ENCODE measurements at places on chromosomes 4 and X.

- no peak for DNase-seq
Observed at GRCh38 chr4:182801636-182802035, 115.5 kb downstream of the DCTD start.

DNA sequence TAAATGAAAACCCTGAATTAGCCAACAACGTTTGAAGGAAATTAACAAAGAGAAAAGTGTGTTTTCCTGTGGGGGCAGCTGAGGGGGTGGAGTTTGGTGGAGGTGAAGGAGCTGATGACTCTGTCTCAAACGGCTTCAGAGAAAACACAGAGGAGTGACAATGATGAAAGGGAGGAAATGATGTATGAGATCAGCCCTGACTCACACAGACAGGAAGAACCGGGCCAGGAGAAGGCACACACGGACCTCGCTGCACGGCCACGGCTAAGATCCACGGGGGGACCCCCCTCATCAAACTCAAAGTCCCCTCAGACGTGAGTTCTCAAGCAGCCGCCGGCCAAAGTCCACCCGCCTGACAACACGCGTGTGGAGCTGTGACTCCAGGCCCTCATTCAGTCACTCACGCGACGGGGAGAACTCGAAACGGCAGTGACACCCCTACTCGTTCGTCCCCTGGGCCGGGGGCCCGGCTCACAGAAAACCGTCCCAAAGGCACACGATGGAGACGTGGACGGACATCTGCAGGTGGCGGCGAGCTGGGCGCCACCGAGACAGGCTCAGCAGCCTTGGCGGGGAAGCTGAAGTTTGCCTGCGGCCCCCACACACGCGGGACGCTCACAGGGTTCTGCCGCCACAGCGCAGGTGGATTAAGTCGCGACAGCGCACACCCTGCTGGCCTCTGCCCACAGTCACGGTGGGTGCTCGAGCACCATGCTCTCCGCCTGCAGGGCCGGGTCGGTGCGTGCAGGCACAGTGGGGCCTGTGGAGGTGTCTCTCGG lies 28.8 kb downstream of the PPP2R3B start:
- DNase-seq, result no peak

- DNase-seq, result no peak
Observed at GRCh38 chrX:132636080-132636479, 147.2 kb upstream of the MBNL3 start.

GRCh38 chr4:4941751-4942150 lies 77.5 kb downstream of the CYTL1 start:
- no peak for DNase-seq

- no peak for DNase-seq
Observed at GRCh38 chr4:7929118-7929951, 10.3 kb downstream of the AFAP1 start.

GRCh38 chr4:110009550-110009949 lies 96.9 kb downstream of the EGF start:
- no peak for DNase-seq

DNA sequence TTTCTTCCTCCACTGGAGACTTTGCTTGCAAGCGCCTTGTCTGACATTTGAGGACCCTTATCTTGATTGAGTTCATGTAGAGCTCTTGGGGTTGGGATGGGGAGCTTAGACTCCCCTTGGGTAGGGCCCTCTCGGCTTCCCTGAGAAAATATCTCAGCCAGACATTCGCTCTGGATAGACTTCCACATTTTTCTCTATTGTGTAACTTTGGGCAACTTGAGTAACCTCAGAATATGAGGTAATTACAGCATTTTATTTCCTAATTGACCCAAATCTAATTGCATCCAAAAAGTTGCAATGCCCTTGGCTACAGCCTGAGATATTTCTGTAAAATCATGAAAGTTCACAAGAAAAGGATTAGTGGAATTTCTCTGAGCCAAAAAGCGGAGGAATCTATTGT lies 102.8 kb upstream of the MXRA5 start:
- no peak for DNase-seq

- DNase-seq, result no peak
Observed at GRCh38 chr4:70522626-70523025, 4.3 kb downstream of the AMTN start.

DNA sequence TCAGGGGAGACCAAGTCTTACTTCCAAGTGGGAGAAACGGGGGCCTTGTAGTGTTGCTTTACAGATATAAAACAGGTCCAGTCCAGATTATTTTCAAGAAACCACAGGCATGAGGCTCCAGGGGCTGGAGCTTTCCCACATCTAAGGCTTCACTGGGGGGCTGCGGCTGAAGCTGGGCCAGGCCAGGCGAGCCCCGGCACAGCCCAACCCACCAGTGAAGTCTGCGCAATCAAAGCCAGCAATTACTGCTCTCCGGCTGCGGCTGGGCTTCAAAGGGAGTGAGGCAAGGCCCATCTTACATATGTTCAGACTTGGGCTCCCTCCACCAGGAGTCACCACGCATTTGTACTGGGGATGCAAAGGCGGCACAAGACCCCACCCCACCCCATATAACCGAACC lies 61.7 kb downstream of the HADH start:
- DNase-seq, result no peak

GRCh38 chr4:15654593-15655222 lies 449 bp downstream of the FBXL5 start:
- no peak for DNase-seq

DNA sequence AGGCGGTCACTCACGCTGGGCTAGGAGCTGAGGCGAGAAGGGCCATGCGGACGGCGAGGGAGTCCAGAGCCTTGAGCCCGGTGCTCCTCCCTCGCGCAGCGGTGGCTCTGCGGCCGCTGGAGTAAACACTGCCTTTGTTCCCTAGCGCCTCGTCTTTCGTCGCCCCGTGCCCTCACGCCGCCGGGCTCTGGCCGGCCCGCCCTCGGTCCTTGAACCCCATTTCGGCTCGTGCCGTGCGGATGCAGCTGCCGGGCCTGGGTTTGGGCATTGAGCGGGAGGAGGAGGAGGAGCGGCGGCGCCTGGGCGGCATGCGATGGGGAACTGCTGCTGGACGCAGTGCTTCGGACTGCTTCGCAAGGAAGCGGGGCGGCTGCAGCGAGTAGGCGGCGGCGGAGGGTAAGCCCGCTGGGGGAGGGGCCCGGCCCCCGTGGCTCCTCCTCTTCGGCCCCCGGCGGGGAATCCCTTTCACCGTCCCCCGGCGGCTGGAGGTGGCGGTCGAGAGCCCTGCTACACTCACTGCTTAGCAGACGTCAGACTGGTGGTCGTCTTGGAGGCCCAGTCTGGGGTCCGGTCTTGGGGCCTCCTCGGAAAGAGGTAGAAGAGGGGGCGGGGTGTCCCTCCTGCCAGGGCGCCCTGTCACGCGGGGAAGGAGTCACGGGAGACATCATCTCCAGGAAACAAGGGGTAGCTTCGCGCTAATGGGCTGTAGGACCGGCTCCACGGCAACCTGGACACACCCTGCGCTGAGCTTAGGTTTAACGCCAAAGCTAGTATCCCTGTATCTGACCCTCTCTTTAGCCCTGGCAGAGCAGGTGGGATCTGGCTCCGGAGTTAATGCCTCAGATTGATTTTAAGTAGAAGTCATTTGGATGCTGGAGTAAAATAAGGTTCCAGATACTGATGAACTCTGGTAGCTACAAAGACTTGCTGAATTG lies at the start of gene AP1AR:
TSS of gene AP1AR (plus strand) at position 9 of the 935 bp plus-strand sequence. CDS start at position 314, 305 bp downstream.
- peak; percentile 58 for DNase-seq

GRCh38 chr4:183074288-183074990 lies 24.6 kb upstream of the WWC2 start:
- no peak for DNase-seq

DNA sequence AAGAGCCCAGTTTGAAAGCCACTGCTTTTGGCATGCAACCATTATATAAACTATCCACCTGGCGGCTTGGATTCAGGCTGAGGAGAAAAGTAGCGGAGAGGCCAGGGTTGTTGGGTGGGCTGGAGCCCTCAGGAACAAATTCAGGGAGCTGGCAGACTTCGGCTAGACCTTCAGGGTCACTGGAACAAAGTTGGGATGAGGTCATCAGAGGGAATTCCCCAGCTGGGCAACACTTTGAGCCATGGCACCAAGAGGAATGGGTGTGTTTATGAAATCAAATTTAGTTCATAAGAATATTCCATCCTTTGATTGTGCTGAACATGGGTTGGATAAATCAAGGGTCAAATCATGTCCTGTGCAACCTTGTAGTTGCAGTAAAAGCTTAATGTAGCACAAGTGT lies 22.0 kb downstream of the MTMR1 start:
- DNase-seq, result no peak

DNA sequence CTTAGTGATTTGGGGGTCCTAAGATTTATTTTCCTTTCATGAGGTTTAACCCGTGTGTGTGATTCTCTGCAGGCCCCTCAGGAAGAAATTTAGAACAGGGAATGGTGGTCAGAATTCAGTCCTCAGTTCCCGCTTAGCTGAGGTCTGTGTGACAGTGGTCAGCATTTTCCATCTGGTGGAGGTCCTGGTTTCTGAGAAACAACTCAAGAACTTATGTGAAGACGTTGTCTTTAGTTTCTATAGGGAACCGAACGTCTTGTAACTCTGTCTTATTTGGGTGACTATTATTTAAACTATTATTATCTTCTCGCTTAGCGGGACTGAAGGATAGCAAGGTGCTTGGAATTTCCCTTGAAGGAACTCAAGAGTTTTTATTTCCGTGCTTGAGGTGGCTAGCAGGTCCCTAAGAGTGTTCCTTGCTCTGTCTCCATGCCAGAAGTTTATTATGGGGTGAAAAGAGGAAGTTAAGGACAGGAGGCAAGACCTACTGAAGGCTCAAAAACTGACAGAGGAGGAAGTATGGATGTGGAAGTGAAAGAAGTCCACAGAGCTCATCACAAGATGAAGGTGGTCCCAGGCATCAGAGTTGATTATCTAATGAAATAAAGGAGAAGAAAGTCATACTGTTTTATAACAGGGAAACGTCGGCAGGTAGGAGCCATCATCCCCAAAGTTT lies 9.4 kb downstream of the MGST2 start:
- no peak for DNase-seq

DNA sequence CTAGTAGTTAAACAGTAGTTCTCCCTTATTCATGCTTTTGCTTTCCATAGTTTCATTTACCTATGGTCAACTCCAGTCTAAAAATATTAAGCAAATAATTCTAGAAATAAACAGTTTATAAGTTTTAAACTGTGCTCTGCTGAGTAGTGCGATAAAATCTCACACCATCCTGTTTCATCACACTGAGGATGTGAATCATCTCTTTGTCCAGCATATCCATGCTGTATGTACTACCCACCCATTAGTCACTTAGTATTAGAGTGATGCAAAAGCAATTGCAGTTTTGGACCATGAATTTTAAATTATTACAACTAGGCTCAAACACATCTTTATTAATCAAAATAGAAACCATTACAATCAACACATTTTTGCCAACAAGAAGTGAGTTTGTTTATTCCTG lies 187.4 kb downstream of the TEX13C start:
- DNase-seq, result no peak

DNA sequence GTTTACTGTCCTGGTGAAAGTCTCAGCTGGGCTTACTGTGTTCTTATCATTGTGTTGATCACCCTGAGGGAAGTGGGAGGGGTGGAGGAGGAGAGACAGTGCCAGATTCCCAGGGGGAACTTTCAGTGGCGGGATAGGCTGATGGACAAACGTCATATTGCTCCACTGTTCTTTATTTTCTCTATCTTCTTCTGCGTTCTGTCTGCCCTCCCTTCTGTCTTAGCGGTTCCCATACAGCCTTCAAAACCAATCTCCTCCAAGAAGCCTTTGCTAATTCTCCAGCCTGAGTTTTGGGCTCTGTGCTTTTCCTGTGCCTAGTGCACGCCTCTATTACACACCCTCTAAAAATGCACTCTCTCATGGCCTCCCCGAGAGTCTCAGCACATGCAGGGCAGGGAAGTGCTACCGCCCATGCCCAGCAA lies 448.7 kb upstream of the FAT1 start:
- DNase-seq, result no peak

DNA sequence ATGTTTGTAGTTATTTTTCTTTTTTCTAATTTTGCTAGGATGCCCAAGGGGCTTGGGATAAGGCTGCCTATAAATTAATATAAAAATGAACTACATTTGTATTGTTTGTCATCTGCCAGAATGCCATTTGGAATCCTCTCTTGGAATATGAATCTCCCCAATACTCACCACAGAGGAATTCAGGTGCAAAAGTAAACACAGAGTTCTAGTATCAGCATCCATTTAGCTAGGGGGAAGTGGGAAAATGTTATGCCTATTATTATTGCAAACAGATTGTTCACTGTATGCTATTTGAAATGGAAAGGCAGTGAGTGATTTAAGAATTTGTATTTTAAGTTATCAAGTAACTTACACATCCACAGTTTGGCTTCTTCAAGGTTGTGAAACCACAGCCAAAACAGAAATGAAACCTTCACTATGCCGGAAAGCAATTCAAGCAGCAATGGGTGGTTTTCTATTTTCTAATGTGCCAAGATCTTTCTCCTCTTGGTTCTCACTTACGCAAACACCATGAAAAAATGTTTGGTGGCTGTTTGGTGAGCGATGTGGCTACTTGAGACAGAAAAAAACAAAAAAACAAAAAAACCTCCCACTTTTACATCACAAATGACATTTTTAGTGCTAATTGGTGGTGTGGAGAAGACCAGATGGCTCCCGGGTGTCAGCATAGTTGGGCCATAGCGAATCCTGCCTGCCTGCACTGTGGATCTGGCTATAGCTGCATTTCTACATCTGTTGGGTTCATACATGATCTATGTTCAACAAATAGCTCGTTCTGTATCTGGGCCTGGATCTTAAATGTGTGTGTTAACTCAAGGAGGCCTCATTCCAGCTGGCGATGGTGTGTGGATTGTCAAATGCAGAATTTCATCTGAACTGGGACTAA lies 200.8 kb upstream of the GIMD1 start:
- DNase-seq, result no peak

DNA sequence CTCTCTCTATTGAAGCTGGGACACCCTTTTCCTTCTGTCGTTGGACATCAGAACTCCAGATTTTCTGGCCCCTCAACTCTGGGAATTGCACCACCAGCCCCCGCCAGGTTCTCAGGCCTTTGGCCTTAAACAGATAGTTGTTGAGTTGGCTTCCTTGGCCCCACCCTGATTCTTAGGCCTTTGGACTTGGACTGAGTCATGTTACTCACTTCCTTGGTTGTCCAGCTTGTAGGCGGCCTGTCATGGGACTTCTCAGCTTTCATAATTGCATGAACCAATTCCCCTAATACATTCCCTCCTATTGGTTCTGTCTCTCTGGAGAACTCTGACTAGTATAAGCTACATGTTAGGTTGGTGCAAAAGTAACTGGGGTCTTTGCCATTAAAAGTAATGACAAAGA lies 195.7 kb downstream of the GPAT3 start:
- DNase-seq, result no peak

- no peak for DNase-seq
Observed at GRCh38 chrX:153434801-153435200, 11.1 kb downstream of the TREX2 start.

Measured in omental fat pad (tissue), 4 donors.